ENCODE measurements at places on chromosomes 11 and 22.

GRCh38 chr11:112226831-112227401 lies 688 bp downstream of the PTS start:
- DNase-seq = no peak

GRCh38 chr11:110679323-110679975 lies 32.8 kb downstream of the ARHGAP20 start:
- DNase-seq = no peak

DNA sequence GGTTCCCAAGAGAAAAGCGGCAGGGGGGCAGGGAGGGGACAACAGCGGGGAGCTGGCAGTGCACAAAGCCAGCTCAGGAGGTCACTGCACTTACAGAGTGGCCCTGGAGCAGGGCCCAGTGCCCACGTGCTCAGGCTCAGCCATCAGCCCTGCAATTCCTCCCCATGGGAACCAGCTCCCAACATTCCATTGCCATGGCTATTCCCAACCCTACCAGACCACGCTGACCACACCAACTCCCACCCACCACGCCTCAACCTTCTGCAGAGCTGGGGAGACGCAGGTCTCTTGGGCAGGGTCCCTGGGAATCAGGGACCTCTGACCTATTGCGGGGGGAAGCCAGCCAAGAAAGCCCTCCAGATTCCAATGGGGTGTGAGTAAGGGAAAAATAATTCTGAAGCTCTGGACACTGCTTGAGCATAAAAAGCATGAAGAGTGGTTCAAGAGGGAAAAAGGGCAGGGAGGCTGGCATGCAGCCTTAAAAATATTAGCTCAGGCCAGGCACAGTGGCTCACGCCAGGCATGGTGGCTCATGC lies 38.3 kb upstream of the TFIP11 start:
- no peak for DNase-seq

DNA sequence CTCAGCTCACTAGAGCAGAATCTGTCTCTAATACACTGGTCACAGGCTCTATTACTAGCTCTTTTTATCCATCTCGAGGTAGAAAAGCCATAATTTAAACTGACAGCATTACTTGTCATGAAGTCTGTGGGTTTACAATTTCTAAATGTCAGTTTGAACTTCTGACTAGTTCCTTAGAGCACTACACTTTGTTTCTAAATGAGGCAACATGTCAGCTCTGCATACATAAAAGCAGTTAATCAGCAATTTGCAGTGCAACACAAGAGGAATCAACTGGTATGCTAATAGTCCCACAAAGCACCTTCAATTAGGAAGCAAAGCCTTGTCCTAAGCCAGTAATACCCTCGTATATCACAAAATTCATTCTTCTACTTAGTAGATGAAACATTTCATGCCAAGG lies 321.3 kb downstream of the TTC28 start:
- DNase-seq = peak; percentile 48

DNA sequence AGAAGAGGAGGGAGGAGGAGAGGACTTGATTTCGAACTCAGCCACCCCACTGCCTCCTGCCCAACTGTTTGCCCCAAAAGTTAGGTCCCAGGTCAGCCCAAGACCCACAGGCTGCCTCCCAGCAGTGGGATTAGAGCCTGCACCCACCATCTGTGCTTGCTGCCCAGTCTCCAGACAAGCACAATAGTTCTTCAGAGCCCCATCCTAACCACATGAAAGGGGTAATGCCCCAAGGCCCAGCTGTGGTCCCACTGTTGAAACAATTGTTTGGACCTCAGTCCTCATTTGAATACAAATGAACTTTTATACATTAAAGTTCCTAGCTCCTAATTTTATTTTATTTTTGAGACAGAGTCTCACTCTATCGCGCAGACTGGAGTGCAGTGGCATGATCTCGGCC lies 5.4 kb upstream of the VPS51 start:
- no peak for DNase-seq

Data from NCI-H82 (cell line).